ENCODE measurements at places on chromosomes 2 and 18. TPM values are rescaled to one million over a fixed set of nuclear protein-coding genes. Genes with fewer than 3 reads are reported as not detected.

Gene PSMA8
- total RNA-seq: not detected

Gene EDAR
- 0.95 TPM for total RNA-seq

Gene PTH2R
- 0.32 TPM for total RNA-seq

Gene ATOH8
- not detected for total RNA-seq

Gene MYOM1
- 0.41 TPM for total RNA-seq

Gene ALPI
- total RNA-seq: 4.4 TPM

Gene IRS1
- 27.9 TPM for total RNA-seq

GRCh38 chr2:232538671-232539070, 821 bp upstream of the CHRNG start:
- no peaks in the 10 kb centered on the region for H3K36me3 ChIP-seq
- H3K27ac ChIP-seq: no peak overlapping the region
- no peaks in the 10 kb centered on the region for H3K27me3 ChIP-seq
- no peaks in the 10 kb centered on the region for H3K4me1 ChIP-seq
- no peak for DNase-seq

GRCh38 chr2:120305296-120305695, 40.6 kb upstream of the INHBB start:
- H3K4me1 ChIP-seq: no peaks in the 10 kb centered on the region
- no peaks in the 10 kb centered on the region for H3K36me3 ChIP-seq
- DNase-seq: peak; percentile 65
- no peak overlapping the region for H3K27ac ChIP-seq

DNA sequence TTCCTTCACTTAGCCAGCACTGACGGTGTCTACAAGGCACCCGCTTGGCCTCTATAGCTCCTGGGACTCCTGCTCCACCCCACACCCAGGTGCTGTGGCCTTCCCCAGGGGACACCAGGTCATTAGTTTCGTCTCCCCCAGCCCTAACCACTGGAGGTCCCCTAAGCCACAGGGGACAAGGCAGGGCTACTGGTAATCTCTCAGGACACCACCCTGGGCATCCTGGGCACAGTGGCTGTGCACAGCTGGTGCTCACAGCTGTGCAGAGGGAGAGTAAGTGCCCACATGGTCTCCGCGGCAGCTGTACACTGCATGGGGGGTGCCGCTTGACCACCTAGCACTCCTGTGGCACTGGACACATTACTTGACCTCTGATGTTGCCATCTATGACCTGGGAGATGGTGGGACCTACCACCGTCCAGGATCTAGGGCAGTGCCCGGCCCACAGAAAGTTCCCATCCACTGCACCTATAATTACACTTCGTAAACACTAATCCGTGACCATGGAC, 134.0 kb downstream of the HDAC4 start:
- H3K4me3 ChIP-seq: no peak overlapping the region
- H3K4me1 ChIP-seq: no peaks in the 10 kb centered on the region
- no peaks in the 10 kb centered on the region for H3K36me3 ChIP-seq

DNA sequence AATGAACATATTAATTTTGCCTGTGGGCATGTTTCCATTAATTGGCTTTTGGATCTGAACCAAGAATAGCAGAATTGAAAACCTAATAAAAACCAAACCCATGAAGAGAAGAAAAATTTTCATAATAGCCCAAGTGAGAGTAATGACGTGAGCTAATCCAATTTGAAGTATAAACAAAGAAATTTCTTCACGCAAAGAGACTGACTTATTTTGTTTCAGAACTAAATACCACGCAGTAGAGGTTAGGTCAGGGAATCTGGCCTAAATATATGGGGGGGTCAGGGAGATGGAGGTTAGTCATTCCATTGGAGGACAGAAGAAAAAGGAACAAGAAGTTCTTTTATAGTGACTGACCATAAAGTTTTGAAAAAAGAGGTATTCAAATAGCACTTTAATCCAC, 94.1 kb upstream of the CYP1B1 start:
- H3K36me3 ChIP-seq: no peaks in the 10 kb centered on the region
- no peak overlapping the region for H3K27ac ChIP-seq
- no peak overlapping the region for H3K4me3 ChIP-seq
- H3K4me1 ChIP-seq: no peaks in the 10 kb centered on the region
- no peaks in the 10 kb centered on the region for H3K27me3 ChIP-seq
- no peak for DNase-seq

DNA sequence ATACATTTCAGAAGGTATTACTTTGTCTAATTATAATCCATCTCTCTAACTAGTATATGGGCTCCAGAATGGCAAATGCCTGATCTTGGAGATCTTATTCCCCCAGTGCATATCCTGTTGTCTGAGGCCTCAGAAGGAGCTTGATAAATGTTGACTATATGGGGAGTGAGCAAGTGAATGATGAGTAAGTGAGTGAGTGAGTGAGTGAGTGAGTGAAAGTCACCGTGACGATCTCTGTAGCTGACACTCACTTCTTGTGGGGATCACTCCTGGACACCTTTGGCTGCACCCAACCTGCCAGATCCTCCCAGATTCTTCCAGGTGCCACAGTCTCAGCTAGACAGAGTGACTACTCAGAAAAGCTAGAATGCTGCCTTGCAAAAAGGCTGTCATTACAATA, 2.8 kb downstream of the XDH start:
- no peaks in the 10 kb centered on the region for H3K36me3 ChIP-seq
- no peaks in the 10 kb centered on the region for H3K4me1 ChIP-seq
- no peaks in the 10 kb centered on the region for H3K27me3 ChIP-seq
- DNase-seq: no peak
- H3K27ac ChIP-seq: no peak overlapping the region

GRCh38 chr2:7937082-7937481, 744.8 kb upstream of the ID2 start:
- no peak for DNase-seq
- H3K27ac ChIP-seq: no peak overlapping the region
- no peaks in the 10 kb centered on the region for H3K27me3 ChIP-seq
- no peaks in the 10 kb centered on the region for H3K36me3 ChIP-seq

DNA sequence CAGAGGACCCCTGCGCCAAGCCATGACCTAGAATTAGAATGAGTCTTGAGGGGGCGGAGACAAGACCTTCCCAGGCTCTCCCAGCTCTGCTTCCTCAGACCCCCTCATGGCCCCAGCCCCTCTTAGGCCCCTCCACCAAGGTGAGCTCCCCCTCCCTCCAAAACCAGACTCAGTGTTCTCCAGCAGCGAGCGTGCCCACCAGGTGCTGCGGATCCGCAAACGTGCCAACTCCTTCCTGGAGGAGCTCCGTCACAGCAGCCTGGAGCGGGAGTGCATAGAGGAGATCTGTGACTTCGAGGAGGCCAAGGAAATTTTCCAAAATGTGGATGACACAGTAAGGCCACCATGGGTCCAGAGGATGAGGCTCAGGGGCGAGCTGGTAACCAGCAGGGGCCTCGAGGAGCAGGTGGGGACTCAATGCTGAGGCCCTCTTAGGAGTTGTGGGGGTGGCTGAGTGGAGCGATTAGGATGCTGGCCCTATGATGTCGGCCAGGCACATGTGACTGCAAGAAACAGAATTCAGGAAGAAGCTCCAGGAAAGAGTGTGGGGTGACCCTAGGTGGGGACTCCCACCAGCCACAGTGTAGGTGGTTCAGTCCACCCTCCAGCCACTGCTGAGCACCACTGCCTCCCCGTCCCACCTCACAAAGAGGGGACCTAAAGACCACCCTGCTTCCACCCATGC, 3.0 kb downstream of the PROC start:
- H3K36me3 ChIP-seq: no peaks in the 10 kb centered on the region
- no peak overlapping the region for H3K4me3 ChIP-seq
- no peak overlapping the region for H3K27ac ChIP-seq
- H3K27me3 ChIP-seq: no peaks in the 10 kb centered on the region

DNA sequence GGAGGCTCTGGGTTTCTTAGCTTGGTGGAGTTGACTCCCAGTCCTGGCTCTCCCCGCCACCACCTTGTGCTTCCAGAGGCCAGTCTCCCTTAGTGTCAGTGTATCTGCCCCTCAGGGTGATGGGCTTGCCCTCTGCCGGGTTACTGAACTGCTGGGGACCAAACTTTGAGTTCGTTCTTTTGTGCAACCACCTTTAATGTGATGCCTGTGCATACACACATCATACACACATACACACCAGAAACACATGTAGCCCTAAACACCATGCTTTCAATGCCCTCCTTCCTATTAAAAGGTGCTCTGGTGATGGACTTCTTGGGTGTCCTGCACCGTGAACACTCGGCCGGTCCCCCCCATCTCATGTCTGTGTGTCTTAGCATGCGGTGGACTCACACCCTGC, 315.1 kb upstream of the EPAS1 start:
- H3K4me3 ChIP-seq: no peak overlapping the region
- H3K36me3 ChIP-seq: no peaks in the 10 kb centered on the region
- no peak overlapping the region for H3K27ac ChIP-seq
- no peaks in the 10 kb centered on the region for H3K27me3 ChIP-seq
